ENCODE measurements at places on chromosomes 4 and X. TPM values are rescaled to one million over a fixed set of nuclear protein-coding genes. Genes with fewer than 3 reads are reported as not detected.

The SRD5A3 gene
- 22.2 TPM for total RNA-seq

The TMPRSS11F gene
- total RNA-seq, result not detected

The CDS1 gene
- total RNA-seq, result 0.36 TPM

The MTMR8 gene
- total RNA-seq, result 0.27 TPM

The JADE3 gene
- 3.9 TPM for total RNA-seq

The SATL1 gene
- not detected for total RNA-seq

The P2RY8 gene
- total RNA-seq, result not detected

The TMA16 gene
- total RNA-seq, result 23.1 TPM

The DUSP21 gene
- total RNA-seq, result not detected

DNA sequence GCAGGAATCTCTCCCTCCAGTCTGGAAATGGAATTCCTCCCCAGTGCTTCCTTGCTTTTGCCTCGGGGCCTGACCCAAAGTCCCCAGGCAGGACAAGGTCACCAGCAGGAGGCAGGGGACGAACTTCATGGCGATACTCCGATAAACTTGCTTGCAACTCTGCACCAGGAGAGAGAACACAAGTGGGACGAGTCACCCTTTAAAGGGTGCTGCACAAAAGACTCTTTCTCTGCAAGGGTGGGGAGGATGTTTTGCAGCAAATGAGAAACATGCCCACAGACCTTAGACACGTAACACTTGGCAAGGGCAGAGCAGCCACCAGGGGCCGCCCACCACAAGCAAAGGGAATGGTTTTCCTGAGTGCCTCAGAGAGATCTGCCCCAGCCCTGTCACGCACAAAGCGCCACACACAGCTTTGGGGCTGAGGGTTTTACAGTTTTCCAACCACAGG lies at the start of gene FGFBP2:
FGFBP2 (minus strand) TSS at position 175 of the 451 bp plus-strand sequence; CDS start at position 129, 46 bp downstream.
- DNase-seq, result peak; percentile 36

GRCh38 chr4:156764145-156764544 lies 207.5 kb downstream of the PDGFC start:
- peak; percentile 49 for DNase-seq

- no peak for DNase-seq
Observed at GRCh38 chrX:56268888-56269287, 36.7 kb downstream of the KLF8 start.

DNA sequence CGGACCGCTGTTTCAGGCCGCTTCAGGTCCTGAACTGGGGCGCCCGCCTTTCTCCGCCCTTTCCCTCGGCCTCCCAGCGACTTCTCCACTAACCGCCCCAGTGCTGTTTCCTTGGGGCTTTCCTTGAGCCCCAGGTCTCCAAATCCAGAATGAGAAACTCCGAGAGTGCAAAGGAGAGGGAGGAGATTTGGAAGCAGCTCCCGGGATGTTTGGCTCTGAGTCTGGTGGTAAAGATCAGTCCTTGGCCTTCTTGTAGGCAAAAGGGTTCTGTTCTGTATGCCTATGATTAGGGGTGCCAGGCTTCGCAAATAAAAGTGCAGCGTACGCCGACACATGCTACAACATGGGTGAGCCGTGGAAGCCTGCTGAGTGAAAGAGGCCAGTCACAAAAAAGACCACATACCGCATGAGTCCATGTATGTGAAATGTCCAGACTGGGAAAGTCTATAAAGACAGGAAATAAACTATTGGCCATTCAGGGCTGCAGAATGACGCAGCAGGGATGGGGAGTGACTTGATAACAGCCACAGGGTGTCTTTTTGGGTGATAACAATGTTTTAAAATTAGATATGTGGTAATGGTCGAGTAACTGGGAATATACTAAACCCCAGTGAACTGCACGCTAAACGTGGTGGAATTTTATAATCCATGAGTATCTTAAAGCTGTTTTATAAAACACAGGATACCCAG lies 99.8 kb downstream of the TRAPPC11 start:
- no peak for DNase-seq

- DNase-seq, result no peak
Observed at GRCh38 chr4:157025898-157026297, 50.1 kb upstream of the GLRB start.

DNA sequence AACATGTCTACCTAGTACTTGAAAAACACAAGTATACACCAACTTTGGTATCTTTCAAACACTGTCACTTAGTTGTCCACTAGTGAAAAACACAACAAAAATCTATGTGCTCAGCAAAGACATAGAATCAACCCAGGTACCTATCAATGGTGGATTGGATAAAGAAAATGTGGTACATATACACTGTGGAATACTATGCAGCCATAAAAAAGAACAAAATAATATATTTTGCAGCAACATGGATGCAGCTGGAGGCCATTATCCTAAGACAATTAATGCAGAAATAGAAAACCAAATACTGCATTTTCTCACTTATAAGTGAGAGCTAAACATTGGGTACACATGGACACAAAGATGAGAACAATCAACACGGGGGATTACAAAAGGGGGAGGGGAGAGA lies 148.7 kb downstream of the ENOX2 start:
- no peak for DNase-seq

DNA sequence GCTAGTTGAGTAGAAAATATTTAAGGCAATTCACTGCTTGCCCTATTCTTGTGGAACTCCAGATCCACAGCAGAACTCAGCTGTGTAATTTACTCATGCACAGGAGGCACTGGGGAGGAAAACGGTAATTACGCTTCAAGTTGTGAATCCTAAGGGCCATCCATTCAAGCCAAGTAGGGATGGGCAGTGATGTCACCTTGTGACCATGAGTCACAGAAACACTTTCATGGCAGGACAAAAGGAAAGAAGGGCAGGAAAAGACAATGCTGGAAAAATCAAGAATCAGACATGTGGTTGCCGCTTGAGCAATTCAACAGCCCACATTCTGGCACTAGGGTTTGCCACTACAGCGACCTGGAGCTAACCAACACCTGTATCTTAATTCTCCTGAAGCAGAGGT lies 1.4 kb downstream of the PAQR3 start:
- peak; percentile 18 for DNase-seq

DNA sequence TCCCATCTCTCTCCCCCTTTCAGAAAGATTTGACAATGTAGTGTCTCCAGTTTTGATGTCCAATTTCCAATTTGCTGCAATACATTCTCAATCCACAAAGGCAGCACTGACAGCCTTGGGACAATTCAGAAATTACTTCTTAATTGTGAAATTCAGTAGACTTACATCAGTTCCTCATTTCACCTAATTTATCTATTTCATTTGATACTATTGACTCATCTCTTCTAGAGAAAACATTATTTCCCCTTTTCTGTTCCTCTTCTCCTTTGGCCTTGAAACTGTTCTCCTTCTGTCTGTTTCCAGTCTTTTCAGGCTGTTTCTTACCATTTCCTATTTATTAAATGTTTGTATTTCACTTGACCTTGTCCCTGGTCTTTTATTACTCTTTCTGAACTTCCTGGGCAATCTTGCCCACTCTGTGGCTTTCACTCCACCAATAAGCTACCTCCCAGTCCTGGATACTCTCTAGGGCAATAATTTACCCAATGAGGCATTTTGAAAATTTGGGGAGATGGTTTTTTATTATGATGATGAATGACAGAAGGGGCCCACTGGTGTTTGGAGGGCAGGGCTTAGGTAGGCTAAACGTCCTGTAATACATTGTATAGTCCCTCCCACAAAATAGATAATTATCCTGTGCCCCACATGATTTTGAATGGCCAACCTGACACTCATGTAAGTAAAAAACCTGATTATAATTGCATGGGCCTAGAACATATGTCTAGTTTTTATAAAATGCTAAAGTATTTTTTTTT lies 498.0 kb upstream of the BOD1L1 start:
- DNase-seq, result no peak

GRCh38 chr4:109608879-109609278 lies 48.8 kb downstream of the MCUB start:
- DNase-seq, result peak; percentile 56

DNA sequence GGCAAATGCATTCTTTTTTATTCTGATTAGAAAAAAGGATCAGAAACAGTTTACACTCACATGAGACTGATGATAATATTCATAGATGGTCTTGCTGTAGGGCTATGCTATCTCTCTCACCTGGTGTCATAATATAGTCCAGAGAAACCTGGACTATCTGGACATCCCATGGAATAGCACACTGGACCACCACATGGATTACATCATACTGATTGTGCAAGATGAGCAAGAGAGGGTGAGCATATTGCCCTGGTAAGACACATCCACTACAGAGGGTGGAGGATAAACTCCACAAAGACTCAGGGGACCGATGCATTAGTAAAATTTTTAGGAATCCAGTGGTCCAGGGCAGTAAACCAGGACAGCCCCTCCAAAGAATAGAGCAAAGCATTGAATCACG lies 8.2 kb downstream of the SYN1 start:
- no peak for DNase-seq

GRCh38 chr4:71167083-71167482 lies 171.7 kb upstream of the SLC4A4 start:
- DNase-seq, result no peak

DNA sequence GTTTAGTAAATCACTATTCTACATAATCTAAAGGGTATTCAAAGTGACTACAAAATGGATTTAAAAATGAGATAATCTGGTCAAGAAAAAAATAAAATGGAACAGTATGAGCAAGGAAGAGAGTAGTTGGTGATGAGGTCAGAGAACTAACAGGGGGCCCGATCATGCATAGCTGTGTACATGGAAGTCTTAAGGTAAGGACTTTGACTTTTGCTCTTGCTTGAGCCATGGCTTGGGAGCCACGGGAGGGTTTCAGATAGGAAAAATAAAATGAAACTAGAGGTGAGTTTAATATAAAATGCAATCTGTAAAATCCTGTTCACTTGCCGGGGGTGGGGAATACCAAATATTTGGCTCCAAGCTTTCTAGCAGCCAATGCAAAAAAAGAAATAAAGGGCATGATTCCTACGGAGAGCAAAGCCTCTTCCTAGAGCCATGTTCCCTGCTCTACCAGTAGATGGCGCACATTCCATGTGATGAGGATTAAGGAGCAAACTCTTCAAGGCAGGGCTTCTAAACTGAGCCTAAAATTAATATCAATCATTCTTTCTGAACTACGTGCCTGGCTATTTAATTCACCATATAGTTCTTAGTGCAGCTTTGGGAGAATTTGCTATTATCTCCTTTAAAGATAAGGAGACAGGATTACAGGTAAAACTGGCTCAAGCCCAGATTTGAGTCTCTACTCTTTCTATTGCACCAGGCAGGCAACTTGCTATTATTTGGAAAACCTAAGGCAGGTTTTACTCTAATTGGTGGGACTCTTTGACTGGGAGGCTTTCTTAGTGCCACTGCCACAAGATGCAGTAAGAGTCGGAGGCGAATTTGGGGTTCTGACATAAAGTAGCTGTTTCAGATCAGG lies 6.8 kb upstream of the CLCN5 start:
- peak; percentile 75 for DNase-seq

DNA sequence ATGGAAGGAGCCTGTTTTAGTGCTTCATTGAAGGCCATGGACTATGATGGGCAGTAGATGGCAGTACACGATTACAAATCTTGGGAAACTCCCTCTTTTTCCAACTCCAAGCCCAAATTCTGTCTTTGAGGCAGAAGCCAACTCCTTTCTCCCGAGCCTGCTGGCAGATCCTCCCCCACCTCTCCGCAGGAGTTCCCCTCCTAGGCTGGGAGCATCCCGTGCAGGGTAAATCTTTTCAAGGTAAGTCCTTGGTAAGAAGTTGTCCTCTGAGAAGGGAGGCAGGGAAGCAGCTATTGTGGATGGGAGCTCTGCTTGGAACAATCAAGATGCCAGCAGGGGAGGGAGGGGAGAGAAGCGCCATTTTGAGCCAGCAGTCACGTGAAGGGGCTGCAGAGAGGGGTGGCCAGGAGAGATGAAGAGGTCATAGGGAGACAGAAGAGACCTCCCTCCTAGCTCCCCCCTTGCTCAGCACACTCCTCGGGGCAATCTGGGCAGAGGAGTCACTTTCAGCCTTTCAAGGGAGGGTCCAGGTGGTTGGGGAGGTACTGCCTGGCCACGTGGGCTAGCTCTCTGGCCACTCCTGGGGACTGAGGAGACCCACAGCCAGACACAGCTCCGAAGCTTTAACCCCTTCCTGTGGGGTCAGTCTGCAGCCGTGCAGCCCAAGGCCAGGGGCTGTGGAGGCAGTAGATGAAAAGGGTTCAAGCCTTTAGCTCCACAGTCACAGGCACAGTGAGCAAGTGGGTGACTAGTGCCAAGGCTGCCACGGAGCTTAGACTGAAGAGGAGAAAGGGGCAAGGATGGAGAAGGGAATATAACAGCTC lies 9.6 kb downstream of the CC2D2A start:
- peak; percentile 95 for DNase-seq

- DNase-seq, result no peak
Observed at GRCh38 chrX:19964017-19964710, 26.7 kb downstream of the BCLAF3 start.

DNA sequence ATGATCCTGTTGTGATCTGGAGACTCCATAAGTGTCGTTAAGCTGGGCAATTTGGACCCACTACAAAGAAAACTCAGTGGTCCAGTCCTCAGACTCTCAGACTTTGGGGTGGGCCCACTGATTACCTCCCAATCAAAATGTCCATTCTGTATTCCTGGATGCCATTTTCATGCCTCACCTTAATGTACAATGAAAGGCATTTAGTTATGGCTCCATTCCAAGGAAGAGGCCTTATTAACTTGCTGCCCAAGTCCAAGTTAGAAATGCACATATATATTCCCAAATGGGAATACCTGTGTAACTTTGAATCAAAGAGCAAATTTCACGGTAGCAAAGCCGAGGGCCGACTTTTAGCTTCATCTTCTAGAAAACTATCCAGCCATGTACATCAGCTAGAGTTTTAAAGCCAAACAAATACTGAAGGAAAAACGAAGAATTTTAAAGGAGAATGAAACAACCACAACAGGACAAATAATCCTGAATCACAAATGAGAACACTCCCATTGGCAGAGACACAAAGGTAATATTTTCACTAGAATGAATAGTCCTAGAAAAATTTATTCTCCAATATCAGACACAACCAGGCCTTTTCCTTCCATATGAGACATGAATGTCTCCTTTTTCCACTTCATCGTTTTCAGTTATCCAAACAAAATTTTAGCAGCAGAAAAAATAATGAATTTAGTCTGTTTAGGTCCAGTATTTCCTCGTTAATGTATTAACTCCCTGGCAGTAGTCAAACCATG lies 63.7 kb upstream of the HHIP start:
- peak; percentile 63 for DNase-seq

- DNase-seq, result peak; percentile 94
Observed at GRCh38 chr4:76637712-76638361, 202.8 kb downstream of the SHROOM3 start.

DNA sequence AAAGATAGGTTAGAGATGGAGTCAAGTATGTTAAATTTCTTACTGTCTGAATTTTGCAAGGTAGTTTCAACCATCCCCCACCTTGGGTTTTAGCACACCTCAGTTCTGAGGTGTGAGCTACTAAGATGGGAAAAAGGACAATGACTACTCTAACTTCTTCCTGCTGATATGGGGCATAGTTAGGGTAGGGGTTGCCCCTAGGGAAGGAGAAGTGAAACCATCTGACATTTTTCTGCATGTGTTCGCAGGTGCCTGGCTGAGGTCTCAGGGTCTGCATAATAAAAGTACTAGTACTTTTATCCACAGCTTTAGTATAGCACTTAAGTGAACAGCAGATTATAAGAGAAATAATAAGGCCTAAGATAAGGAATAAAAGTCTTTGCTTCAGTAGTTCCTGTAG lies 129.5 kb upstream of the CYSLTR1 start:
- no peak for DNase-seq

Measured in fibroblast of the aortic adventitia (primary cell).